H4 (cell line): ENCODE measurements at places on chromosomes 4 and X.

- no peak for DNase-seq
These were observed 13.3 kb downstream of the CXCL2 start for GRCh38 chr4:74085669-74086068.

DNA sequence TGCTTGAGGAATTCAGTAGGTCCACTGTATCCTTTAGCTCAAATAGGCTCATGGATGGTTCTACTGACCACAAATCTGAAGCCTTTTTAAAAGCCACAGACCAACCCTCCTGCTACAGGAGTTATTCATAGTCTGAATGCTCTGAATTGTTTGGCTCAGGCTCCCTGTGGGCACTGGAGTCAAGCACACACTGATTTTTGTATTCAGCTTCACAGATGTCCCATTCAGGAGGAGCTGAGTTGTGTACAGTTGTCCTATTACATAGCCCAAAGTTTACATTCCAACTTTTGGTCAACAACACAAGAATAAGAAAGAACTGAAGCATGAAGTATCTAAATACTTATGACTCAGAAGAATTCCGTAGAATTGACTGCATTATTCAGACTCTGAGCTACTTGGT, 243.9 kb downstream of the UNC5C start:
- DNase-seq = peak; percentile 97

GRCh38 chrX:130848763-130849162, 54.2 kb downstream of the ENOX2 start:
- no peak for DNase-seq

DNA sequence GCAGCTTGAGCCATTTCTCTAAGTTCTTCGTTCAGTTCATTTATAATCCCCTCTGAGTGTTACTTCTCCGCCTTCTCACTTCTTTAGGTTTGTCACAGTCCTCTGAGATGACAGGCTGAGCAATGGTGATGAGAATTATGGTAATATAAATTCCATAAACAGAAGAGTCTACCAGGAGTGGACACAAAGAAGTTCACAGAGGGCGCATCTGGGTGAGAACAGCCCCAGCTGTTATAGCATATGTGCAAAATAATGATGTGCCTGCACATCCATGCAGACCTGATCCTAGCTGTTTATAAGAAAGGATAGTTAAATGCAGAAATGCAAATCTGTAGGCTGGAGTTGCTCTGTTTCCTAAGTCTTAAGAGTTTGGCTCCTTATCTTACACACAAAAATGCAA, 377.5 kb downstream of the KCNIP4 start:
- no peak for DNase-seq

DNA sequence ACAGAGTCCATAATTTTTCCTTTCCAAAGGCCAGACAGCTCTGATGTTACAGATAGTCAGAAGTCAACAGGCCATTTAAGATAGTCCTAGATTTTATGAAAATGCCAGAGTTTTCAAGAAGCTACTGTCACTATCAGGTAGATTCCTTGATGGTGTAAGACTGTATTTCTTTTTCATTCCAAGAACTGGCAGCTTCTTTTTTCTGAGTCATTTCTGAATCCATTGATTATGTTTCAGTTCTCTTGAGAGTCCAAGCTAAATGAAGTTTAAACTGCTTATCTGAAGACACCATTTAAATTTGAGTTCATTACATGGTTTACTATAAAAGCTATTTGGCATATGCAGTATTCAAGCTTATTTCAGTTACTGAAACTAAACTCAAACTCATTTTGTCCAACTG, 44.6 kb downstream of the RASSF6 start:
- no peak for DNase-seq
